Stimulated activated CD8-positive, alpha-beta memory T cell treated with anti-CD3 and anti-CD28 coated beads, Interleukin-7, amount 100 ng/mL, for 48 hours (primary cell): ENCODE measurements at places on chromosomes 3 and 15.

DNA sequence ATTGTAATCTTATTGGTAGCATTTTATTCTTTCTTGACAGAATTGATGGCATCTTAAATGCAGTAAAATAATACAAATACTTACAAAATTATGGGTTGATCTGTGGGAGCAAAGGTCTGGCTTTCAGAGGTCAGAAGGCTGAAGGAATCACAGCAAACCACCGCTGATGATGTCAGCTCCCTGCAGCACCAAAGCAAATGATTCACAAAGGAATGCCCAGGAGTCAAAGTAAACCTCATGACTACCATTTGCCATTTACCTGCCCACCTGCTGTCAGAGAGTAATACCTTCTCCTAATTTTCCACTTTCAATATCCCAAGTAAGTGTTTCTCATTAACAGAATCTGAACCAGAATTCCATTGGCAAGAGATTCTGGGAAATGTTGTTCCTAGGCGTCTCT, 46.1 kb downstream of the CPA3 start:
- no peak for DNase-seq

DNA sequence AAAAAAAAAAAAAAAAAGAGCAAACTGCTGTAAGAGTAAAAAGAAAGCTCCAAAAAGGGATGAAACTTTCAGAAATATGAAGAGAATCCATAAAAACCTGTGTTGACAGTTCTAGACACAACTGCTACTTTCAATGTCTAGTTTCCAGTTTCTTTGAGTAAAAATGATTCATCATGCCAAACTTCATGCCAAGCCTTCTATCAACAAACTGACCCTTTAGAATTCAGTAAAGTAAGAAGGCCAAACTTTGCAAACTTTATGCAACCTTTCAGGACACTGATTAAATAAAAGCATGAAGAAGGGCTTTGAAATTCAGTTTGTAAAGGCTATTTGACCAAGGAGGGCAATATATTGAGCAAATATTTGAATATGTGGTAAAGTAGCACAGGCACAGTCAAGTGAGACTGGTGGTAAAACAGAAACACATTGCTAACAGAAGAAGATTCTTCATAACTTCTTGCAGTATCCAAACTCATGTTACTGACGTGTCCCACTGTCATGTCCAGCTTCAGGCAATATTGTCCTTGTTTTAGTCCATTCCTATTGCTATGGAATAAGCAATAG, 56.3 kb upstream of the CFAP20DC start:
- no peak for DNase-seq

GRCh38 chr3:425079-425478, 228.5 kb downstream of the CHL1 start:
- DNase-seq, result no peak

DNA sequence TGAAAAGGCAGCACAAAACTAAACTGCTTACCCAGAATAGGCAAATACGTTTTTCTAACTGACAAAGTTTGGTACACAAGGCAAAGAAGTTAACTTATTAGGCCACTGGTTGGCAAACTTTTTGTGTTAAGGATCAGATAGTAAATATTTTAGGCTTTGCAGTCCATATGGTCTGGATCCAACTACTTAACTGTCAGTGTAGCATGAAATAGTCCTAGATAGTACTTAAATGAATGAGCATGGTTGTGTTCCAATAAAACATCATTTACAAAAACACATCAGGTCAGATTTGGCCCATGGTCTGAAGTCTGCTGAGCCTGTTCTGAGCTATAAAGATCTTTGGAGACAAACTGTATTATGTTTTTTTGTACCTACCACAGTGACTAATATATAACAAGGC, 136.9 kb downstream of the PCCB start:
- DNase-seq, result no peak

DNA sequence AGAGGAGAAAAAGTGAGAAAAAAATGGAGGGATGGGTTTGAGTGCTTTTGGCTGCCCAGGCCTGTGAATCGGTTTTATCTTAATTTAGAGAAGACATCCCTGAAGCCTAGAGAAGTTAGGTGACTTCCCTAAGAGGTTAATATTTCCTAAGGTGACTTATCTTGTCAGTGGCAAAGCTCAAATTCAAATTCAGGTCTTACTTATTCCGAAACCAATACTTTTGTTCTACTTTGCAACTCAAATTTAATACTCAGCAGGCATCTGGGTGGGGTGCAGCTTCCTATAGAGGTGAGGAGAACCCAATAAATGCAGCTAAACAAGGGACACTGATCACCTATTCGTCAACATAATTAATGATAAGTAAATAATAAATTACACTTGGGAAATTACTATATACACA, 54.9 kb upstream of the MYRIP start:
- DNase-seq, result no peak
